ENCODE measurements at places on chromosomes 13 and 19.

DNA sequence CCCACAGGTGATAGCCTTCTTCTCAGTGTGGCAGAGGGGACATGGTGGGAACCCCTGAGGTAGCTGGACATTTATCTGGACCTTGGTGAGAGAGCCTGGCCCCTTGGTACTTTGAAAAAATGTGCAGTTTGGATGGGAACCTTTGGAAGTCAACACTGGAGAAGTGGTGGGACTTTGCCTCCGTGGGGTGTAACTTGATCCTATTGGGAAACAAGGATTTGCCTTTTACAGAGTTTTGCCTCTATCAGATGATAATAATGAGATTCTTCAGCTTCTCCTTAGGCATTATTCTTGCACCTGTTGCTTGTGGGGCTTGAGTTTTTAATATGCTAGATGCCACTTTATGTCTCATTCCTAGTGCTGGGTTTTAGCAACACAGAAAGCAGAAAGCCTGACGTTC, 99.0 kb downstream of the ERCC5 start:
- no peak for DNase-seq

GRCh38 chr19:16032509-16033135, 43.7 kb upstream of the TPM4 start:
- DNase-seq = no peak

- no peak for DNase-seq
These were observed 9.8 kb upstream of the CLN5 start for GRCh38 chr13:76982061-76982460.

- DNase-seq = no peak
These were observed 7.6 kb downstream of the CALM3 start for GRCh38 chr19:46608581-46609345.

DNA sequence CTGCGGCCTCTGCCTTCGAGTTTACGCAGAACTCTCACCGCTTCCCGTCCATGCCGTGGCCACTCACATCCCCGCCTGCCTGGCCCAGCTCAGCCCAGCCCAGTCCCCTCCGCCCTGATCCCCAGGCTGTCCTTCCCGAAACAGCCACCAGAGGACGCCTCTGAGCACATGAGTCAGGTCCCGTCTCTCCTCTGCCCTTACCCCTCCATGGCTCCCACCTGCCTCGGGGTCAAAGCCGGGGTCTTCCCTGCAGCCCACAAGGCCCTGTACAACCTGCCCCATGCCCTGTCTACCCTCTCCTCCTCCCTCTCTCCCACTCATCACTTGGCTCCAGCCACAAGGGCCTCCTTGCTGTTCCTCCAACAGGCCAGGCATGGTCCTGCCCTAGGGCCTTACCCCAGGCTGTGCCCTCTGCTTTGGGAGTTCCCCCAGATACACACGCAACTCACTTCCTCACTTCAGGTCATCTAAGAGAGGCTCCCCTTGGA, 8.1 kb upstream of the SEMA6B start:
- peak; percentile 51 for DNase-seq

- DNase-seq = no peak
These were observed 14.8 kb upstream of the ZNF431 start for GRCh38 chr19:21127001-21127400.

- DNase-seq = no peak
These were observed 5.4 kb downstream of the FUT5 start for GRCh38 chr19:5864725-5865486.

GRCh38 chr13:30690282-30691188, 44.8 kb upstream of the ALOX5AP start:
- DNase-seq = peak; percentile 39

DNA sequence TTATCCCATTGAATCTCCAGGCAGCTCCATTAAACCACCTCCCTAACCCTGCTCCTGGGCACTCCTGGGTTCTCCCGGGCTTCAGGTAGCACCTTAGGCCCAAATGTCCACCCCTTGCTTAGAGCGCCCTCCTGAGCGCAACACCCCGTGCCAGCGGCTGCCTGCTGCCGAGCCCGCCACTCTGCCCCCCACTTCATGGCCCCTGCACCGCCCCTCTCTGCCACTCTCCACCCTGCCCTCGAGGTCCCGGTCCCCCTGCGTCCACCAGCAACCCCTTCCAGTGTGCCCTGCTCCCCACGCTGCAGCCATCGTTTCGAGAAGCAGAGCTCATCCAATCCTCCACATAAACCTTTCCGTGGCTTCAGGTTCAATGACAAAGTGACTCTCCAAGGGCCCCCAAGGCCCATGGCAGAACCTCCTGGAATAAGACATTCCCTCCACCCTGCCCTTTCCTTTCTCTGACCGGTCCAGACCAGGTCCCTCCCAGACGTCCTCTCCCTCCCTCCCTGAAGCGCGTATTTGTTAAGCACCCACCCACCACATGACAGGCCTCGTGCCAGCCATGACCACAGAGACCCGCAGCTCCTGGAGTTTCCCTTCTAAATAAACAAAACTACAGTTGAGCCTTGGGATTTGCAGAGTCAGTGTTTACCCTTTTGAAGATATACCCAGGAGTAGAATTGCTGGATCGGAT, 66.6 kb downstream of the ARHGEF18 start:
- DNase-seq = no peak

- DNase-seq = peak; percentile 78
These were observed 15.8 kb upstream of the ZNF43 start for GRCh38 chr19:21851596-21852345.

DNA sequence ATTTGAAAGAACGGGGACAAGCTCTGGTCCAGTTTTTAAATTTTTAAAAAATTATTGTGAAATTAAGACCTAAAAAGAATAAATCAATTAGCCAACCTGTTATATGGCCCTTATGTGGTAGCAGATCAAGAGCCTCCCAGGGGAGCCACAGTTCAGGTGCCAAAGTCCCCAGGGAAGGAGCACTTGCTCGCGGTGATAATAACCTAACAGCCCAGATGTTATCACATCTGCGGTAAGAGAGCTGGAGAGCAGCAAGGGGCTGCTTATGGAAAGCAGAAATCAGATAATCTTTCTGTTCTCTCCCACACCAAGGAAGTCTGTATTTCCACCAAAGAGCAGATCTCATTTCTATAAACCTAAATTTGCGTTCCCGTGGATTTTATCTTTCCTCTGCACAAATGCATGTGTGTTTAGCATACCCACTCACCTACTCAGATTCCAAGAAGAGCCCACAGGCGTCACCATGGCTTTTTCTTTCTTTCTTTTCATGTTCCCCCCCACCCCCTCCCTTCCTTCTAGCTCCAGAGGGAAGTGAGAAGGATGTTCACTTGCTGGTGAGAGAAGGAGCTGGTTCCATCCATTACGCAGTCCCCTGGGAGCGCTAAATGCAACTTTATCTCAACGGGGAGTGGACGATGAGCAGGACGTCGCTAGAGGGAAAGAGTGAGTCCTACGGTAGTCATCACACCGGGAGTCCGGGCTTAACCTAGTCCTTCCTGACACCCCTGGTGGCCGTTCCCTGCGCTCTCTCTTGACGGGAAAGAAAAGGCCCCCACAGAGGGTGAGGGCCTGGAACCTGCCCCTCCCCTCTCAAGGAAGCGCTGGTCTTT, 1.6 kb upstream of the POU4F1 start:
- DNase-seq = no peak

- peak; percentile 15 for DNase-seq
These were observed 31.2 kb upstream of the ZNF536 start for GRCh38 chr19:30340771-30341561.

GRCh38 chr19:41426952-41427646, at the start of gene B3GNT8:
TSS of gene B3GNT8 (minus strand) at chr19:41427374. CDS start at chr19:41426778, 596 bp downstream.
- DNase-seq = no peak

GRCh38 chr13:39998166-39998565, 342.7 kb downstream of the COG6 start:
- DNase-seq = no peak

DNA sequence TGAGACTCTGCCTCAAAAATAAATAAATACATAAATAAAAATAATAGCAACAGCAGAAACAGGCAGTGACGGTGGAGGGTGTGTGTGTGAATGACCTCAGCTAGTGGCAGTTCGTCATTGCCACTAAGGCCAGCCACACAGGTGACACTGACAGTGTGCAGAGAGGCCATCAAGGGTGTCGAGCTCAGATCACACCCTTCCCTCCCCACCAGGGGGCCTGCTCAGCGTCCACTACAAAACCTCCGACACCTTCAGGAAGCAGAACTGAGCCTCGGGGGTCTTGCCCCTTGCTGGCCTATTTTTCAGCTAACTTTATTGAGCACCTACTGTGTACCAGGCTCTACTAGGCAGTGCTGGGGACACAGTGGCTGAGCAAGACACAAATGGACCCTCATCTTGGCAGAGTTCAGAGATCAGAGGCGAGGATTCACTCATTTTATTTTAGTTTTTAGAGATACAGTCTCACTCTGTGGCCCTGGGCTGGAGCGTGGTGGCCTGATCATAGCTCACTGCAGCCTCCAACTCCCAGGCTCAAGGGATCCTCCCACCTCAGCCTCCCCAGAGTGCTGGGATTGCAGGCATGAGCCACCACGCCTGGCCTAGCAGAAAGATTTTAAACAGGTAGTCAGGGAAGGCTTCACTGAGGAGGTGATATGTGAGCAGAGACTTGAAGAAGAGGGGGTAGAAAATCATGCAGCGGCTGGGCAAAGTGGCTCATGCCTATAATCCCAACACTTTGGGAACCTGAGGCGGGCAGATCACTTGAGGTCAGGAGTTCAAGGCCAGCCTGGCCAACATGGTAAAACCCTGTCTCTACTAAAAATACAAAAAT, 30.3 kb upstream of the SEMA6B start:
- DNase-seq = no peak

DNA sequence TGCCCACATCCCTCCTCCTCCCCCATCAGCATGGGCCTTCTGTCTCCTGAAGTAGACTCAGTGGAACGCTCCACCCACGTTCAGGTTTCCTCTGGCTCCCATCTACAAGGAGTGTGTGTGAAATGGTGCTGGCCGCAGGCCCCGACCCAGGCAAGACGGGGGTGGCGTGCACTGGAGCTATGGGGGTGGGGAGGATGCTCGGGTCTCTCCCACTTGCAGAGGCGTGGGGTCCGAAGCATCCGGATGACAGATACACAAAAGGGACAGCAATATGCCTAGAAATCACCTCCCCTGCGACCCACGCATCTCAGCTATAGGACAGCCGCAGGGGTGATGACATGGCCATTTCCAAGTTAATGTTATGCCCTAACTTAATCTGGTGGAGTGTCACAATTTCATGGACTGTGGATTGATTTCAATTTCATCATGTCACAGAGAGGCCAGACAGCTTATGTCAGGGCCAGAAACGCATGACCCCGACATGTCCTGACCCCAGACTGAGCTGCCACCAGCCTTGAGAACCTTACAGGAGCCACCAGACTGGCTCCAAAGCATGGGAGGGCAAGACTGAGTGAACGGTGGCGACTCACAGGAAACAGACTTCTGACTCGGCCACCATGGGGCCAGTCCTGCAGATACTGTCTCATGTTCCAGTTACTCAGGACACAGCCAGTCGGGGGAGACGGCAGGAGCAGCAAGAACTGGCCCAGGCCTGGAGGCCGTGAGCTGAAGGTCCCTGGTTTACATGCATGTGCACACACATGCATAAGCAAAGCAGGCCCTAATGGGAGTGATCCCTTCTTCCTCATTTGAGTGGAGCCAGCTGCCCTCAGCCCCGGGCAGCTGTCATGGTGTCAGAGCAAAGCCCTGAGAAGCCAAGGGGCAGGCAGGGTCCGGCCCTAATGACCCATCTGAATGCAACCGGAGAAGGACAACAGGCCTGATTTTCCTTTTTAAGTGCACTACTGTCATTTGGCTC, 82.2 kb downstream of the SLC7A1 start:
- no peak for DNase-seq

DNA sequence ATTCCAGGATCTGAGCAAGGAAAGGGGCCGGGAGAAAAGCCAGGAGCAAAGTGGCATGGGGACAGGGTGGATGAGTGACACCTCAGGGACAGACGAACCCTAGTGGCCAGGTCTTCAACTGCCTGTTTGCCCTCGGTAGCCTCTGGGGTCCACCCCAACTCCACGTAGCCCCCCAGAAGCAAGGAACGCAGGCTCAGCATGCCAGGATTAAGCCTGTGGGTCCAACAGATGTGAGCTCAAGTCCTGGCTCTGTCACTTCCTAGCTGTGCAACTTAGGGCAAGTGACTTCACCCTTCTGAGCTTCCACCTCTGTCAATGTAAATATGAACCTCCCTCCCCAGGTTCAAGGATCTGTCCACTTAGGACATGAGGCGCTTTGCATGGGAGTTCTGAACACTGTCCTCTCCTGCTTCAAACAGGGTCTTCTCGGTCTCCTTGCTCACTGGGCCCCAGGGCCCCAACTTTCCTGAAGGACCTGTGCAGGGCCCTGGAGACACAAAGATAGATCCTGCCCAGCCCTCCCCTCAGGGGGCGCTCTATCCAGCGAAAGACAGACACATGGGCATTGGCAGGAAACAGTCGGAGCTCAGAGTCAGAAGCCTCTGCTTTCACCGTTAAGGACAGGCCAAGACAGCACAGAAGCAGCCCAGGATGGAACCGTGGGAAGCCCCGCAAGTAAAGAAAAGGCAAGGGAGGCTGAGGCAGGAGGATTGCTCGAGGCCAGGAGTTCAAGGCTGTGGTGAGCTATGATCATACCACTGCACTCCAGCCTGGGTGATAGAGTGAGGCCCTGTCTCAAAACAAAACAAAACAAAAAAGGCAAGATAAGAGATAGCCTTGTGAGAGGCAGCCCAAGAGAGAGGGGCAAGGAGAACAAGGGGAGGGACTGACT, 13.2 kb downstream of the SYDE1 start:
- DNase-seq = no peak

DNA sequence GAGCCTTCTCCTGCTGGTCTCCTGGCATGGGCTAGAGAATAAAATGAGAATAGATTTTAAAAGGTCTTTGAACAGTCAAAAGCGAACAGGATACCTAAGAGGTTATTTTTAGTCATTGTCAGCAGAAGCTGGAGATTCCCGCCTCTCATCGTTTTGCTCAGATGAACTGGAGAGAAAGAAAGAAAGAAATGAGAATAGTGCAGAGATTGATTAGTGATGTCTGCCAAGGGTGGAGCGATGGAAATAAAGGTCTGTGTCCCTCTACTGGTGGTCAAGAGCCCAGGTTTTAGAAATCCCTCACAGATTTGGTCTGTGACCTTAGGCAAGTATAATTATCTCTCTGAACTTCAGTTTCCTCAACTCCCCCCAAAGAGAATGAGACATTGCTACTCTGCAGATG, 5.3 kb downstream of the NCAN start:
- no peak for DNase-seq

DNA sequence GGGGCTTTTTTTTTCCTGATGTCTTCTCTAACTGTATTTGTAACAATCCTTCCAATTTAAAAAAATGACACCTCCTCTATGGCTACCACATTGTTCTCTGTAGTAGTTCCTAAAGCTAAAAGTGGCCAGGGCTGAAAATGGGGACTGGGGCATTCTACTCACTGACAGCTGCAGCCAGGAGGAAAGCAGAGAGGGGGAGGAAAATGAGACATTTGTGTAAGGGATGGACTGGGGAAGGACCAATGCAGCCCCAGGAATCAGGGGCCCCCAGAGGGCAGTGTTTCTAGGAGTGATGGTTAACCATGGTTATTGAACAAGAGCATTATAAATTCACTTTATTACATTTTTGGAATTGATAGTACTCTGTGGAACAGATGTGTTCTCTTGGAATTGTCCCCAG, 34.3 kb upstream of the C1QTNF9 start:
- no peak for DNase-seq
